ENCODE measurements at places on chromosomes 2 and 18. TPM values are rescaled to one million over a fixed set of nuclear protein-coding genes. Genes with fewer than 3 reads are reported as not detected.

LYG2 gene
- total RNA-seq, result not detected

POTEJ gene
- not detected for total RNA-seq

AMER3 gene
- not detected for total RNA-seq

HES6 gene
- 3.5 TPM for total RNA-seq

SULT1C2 gene
- not detected for total RNA-seq

COBLL1 gene
- total RNA-seq, result 0.45 TPM

STPG4 gene
- total RNA-seq, result not detected

SCN7A gene
- not detected for total RNA-seq

Measured in activated naive CD8-positive, alpha-beta T cell treated with anti-CD3 and anti-CD28 coated beads for 36 hours (primary cell).